ENCODE measurements at places on chromosomes 2 and 18.

DNA sequence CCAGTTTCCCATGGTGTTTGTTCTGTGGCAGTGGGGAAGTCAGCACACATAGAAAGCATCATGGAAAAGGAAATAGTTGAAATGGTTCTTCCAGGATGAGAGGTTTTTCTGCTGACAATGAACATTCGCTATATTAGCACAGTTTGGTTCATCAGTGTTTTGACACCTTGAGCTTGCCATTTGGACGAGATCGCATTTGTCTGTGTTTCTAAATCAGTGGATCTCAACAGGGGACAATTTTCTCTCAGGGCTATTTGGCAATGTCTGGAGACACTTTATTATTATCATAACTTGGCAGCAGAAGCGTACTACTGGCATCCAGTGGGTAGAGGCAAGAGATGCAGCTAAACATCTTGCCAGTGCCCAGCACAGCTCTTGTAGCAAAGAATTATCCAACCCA lies 74.6 kb downstream of the CD8B2 start:
- DNase-seq: no peak

DNA sequence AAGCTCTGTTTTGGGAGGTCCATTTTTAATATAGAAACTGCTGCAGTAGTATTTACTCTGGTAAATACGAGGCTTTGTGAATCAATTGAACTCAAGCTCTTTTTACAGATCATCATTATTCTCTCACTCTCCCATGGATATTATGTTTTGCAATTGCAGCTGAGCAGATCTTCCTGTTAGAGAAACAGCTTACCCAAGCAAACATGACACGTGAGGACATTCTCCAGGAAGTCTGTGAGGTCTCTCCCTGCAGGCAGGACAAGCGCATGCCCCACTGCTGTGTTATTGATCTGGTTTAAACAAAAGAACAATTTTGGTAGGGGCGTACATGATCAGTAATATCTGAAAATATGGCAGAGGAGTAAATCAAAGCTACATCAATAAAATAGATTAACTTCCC lies 72.1 kb downstream of the COL6A3 start:
- DNase-seq: no peak

DNA sequence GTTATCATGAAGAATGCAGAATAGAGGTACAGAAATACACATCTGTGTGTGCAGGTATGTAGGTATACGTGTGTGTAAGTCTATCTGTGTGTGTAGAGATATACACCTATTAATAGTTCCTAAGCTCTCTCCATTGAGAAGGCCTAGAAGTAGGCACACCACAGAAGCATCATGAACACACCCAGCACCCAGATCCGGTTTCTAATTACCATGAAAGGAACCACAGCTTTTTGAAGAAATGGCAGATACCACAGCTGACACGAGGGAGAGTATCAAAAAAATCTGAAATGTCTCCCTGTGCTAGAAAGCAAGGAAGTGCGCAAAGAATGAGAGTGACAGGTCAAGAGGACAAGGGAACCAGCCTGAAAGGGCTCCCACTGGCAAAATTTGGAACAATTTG lies 27.7 kb upstream of the AP1S3 start:
- no peak for DNase-seq

GRCh38 chr2:163119966-163120365 lies 281.4 kb upstream of the KCNH7 start:
- DNase-seq: no peak

DNA sequence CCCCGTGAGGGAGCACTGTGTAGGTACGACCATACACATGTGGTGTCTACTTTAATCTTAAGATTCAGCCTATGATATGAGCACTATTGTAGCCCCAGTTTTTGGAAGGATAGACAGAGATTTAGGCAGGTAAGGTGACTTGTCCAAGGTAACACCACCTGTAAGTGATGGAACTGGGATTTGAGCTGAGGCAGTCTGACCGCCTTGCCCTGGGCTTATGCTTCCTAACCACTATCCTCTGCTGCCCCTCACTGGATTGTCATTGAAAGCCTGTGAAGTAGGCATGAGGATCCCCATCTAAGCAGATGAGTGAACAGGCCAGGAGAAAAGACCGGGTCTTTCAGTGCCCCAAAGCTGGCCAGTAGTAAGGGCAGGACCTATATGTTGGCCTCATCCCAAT lies 343.8 kb downstream of the CYRIA start:
- no peak for DNase-seq

GRCh38 chr2:202040079-202040844 lies 6.6 kb downstream of the FZD7 start:
- DNase-seq: no peak

DNA sequence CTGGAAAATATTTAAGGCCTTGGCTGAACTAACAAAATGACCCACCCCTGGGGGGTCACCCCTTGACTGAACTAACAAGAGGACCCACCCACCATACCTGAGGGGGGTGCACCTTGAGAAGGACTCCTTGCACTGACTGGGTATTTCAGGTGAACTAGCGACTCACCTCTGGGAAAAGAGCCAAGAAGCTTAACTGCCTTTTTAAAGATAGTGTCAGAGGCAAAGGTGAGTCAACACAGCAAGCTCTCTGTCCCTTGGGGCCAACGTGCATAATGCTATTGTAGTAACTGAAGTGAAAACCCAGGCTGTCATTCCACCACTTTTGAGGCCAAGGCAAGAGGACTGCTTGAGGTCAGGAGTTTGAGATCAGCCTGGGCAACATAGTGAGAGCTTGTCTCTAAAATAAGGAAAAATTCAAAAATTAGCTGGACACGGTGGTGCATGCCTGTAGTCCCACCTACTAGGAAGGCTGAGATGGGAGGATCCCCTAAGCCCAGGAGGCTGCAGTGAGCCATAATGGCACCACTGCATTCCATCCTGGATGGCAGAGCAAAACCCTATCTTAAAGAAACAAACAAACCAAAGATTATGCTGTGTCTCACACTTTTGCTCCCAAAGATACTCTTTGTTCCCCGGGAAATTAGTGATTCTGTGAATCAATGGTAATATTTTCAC lies 36.4 kb upstream of the ZCCHC2 start:
- DNase-seq: no peak
